ENCODE measurements at places on chromosomes 2 and 18.

DNA sequence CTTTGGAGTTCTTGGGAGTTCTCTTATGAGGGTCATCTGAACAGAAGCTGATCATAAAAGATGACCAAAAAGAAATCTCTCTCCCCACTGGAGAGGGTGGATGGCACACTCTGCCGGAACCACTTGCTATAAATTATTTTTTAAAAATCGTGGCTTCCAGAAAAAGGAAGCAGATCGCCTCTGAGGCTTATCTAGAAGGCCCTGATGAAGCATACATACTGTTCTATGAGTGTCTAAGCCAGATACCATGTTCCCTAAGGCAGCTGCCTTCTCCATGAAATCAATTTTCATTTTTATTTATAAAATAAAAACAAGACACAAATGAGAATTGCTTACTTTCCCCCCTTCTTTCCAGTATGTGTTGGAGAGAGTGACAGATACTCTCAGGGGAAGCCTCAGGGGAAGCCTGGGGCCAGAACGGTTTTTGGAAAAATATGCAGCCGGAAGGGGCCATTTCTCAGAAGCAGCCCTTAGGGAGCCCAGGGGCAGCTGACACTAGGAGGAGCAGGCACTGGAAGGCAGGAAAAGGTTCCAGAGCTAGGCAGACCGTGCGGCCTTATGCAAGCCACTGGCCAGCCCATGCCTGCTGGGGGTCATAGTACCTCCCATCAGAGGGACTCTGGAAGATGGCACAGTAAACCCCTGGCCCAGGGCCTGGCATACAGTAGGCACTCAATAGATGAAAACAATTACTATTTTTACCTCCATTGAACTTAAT, 130.6 kb downstream of the CABLES1 start:
- no peak for DNase-seq

DNA sequence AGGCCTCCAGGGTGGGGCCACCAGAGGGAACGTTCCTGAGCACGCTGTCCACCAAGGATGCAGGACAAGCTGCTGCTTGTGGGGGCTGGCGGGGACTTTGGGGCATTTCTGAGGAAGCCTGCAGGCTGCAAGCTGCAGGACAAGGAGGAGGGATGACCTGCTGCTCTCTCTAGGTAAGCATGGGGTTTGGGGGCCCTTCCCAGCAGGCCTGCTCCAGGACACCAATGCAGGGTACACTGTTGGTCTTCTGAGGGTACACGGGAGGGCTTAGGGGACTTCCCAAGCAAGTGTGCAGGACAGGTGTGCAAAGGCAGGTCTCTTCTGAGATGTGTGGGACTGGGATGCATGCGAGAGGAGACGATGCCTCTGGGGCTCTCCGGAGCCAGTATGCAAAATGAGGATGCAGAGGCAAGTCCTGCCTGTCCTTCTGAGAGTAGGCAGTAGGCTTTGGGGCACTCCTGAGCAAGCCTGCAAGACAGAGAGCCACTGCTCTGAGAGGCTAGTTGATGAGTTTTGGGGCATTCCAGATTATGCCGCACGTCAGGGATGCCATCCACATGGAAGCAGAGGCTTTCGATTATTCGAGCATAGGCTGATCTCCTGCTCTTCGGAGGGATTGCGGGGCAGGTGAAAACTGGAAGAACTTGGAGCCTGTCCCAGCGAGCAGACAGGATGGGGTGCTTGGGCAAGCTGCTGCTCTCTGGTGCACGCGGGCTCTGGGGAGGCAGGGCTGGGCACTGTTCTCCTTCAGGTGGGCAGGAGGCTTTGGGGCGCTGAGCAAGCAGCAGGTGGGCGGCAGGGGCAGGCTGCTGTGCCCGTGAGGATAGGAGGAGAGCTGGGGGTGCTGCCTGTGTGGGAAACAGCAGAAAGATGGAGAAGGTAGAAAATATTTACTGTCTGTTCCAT, 44.6 kb downstream of the CNGA3 start:
- no peak for DNase-seq

GRCh38 chr2:191976436-191976835, 129.5 kb upstream of the CAVIN2 start:
- no peak for DNase-seq

DNA sequence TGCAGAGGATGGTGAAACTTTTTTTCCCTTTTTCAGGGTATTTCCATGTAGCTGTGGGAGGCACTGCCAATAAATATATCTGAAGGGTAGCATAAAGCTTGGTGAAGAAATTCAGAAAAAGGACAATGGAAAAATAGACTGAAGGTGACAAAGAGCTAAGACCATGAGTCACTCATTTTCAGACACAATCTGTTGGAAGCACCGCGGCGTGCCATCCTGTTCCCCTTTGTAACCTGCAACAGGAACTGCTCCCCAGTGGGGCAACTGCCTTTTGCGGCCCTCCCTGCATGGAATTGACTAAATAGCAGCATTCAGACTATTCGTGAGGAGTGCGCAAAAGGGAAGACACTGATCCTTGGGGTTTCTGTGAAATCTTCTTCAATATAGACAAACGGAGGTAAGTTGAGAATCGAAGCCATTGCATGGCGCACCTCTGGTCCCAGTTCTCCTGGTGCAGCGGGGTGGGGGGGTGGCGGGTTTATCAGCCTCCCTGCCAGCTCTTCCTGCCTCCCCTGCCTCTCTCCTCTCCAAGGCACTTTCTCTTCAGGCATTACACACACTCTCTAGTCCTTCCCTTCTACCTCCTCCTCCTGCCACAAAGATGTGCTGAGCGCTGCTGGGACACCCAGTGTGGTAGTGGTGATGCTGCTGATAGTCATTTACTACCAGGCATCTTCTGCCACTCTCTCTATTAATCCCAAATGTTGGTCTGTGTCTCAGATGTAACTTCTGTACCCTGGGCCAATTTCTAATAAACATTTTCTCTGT, 126.2 kb upstream of the TMEM200C start:
- no peak for DNase-seq

- no peak for DNase-seq
These were observed 64.4 kb downstream of the SP110 start for GRCh38 chr2:230155359-230155758.

GRCh38 chr18:56423626-56424025, 214.8 kb downstream of the TXNL1 start:
- no peak for DNase-seq

GRCh38 chr2:120748310-120748709, 12.6 kb downstream of the GLI2 start:
- no peak for DNase-seq

- no peak for DNase-seq
These were observed 73.6 kb upstream of the TSPYL6 start for GRCh38 chr2:54329482-54330161.

DNA sequence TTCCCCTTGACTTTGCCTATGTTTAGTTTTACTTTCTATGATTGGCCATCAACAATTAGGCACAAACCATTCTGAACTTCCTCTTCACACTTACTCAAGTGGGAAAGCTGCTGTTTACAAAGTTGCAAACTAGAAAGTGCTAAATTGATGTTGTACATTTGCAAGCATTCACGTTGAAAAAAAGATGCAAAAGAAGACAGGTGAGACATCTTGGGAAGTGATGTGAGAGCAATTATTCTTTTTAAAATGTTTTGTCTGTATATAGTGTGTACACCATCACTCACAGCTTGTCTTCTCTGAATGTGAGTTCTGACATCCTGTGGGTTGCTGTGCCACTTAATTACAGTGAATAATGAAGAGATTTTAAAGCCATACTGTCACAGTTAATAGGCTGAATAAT, 874.1 kb upstream of the LRATD1 start:
- DNase-seq, result no peak

- DNase-seq, result no peak
These were observed 30.9 kb upstream of the ZNF516 start for GRCh38 chr18:76525911-76526310.

- DNase-seq, result no peak
These were observed 7.5 kb upstream of the KDSR start for GRCh38 chr18:63374540-63374939.

DNA sequence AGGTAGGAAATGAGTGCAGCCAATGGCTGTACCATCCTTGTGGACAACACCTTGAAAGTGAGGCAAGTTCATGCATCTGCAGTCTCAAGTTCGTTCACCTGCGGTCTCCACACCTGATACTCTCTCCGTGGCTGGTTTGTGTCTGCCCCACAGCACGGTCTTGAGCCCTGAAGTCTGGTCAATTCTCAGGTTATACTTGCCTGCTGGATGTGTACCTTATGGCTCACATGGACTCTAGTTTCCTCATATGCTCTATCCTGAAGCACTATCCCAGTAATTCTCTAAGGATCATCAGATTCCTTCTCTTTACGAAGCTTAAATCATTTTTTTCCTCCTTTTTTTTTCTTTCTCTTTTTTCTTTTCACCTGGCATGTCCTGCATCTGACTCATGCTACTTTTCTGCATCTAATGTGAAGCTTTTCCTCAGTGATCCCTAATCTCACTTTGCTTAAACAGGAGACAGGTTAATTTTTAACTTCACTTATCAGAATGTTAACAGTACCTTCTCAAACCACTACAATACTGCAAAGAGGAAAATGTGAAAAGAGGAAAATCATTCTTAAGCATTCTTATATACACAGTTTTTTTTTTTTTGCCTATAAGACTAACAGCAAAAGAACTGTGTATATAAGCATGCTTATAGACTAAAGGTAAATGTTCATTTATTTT, 511.2 kb downstream of the SOX11 start:
- no peak for DNase-seq

- DNase-seq, result no peak
These were observed 5.3 kb upstream of the TYMS start for GRCh38 chr18:652131-652530.

- DNase-seq, result no peak
These were observed 235.3 kb downstream of the RDH14 start for GRCh38 chr2:18325118-18325517.

DNA sequence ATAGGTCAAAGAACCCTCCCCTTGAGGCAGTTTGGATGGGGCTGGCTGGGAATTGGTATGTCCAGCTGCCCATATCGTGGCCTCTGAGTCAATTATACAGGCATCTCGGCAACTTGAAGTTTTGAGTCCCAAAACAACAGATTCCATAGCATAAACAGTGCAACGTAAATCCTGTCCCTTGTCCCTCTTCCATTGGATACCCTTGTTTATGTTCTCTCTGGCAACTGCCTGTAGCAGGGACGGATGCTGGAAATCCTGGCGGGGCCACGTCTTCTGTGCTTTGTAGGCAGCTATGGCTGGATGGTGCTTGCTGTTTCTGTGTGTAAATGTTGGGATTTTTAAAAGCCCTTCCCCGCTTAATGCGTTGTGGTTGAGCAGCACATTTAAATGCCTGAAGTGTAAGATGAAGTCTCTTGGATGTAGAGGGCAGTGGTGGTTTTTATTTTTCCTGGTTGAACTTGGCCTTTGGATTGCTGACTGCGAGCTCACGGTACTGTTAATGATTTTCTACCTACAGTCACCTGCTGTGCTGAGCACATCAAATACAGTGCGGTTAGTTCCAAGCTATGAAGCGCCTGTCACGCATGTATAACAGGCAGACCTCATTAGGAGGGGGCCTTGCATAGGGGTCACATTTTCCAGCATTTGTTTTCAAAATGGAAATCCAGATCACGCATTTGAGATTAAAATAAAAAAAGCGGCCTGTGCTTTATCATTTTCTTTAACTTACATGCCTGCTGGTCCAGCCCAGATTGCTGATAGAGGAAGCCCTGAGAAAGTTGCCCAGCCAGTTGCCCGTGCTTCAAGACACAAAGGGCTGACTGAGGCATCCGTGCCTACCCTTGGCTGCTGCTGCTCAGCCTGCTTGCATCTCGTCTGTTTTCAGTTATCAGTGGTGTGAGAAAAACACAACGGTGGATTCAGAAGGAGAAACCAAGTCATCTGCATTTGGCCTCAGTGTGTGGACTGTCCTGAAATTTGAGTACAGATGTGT, 84.7 kb downstream of the NEDD4L start:
- no peak for DNase-seq

DNA sequence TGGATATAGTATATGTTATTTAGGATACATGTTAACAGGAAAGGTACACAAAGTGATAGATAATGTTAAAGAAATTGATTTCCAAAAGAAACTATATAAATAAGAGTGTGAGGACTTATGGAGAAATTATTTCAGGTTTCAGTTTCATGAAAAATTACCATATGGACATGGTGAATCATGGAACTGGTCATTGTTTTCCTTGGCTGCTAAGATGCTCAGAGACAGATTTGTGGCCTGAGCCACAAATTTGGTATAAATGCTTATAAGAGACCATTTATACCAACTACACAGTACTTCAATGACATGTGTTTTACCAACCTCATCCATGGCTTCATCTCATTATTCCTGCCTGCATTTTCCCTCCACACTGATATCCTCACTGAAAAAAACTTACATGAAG, 188.1 kb downstream of the FMNL2 start:
- no peak for DNase-seq

DNA sequence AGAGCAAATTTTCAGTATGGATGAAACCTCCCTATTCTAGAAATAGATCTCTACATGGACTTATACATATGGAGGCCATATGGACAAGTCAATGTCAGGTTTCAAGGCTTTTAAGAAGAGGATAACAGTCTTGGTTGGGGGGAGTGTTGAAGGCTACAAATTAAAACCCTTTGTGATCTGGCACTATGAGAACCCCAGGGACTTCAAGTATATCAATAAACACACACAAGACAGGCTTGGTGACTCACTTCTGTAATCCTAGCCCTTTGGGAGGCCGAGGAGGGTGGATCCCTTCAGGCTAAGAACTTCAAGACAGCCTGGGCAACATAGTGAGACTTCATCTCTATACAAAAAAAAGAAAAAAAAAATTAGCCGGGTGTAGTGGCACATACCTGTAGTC, 127.2 kb upstream of the SP5 start:
- no peak for DNase-seq

GRCh38 chr2:8059794-8060193, 622.1 kb upstream of the ID2 start:
- DNase-seq, result no peak

DNA sequence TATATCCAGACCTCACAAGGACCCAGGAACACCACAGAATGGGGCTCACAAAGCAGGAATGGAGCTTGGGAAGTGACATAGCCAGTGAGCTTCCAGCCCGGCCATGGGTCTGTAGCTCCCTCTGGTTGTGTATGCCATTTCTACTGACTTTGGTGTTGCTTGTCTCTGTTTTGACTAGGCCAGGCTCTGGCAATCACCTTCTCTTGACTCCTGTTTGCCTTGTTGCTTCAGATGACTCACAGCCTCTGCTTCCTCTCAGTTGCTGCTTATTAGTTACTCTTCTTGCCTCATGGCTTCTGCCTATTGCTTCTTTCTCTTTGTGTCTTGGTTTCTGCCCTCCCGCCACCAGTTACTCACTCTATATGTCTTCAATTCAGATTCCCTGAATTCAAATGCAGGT, 15.8 kb upstream of the IER3IP1 start:
- no peak for DNase-seq

DNA sequence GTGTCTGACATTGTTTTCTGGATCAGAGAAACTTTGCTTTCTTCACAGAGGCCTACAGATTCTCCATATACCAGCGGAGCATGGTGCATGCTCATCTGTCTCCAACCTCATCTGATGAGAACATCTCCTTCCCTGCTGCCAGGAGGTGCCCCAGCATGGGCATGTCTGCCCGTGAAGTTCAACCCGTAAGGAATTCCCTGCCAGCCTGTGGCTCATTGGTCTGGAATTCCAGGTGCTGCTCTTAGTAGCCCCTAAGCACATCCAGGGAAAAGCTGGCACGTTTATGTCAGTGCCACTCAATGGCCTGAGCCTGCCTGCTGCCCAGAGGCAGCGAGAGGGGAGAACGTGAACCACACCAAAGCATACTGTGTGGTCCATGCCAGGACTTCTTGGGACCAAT, 1.7 kb upstream of the SP100 start:
- no peak for DNase-seq

- no peak for DNase-seq
These were observed 4.7 kb downstream of the UGT1A1 start for GRCh38 chr2:233764761-233765160.
